Omental fat pad (tissue), 4 donors: ENCODE measurements at places on chromosomes 16 and 17. TPM values are rescaled to one million over a fixed set of nuclear protein-coding genes. Genes with fewer than 3 reads are reported as not detected.

SPNS2 gene
- 30.5 TPM for total RNA-seq

AHSP gene
- not detected for total RNA-seq

GRCh38 chr17:65677932-65678331 lies 116.5 kb upstream of the AXIN2 start:
- no peak for DNase-seq

SNX20 gene
- total RNA-seq = 6.9 TPM

SLC5A2 gene
- not detected for total RNA-seq

NPIPB8 gene
- not detected for total RNA-seq

DNA sequence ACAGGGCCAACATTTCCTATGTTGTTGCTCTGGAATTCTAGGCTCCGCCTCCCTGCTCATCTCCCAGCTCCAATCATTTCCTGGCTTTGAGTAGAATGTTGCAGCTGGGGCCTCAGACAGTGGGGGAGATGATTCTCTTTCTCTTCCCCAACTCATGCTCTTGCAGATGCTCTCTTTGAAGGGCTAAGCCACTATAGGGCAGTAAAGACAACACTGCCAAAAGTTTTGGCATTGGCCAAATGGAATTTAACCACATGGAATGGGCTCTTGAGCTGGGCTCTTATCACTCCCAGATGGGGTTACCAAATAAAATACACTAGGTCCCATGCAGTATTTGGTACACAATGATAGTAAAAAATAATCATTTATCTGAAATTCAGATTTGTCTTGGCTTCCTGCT lies 19.6 kb upstream of the EFCAB13 start:
- DNase-seq = no peak

- no peak for DNase-seq
Observed at GRCh38 chr17:51165680-51166197, 472 bp upstream of the NME2 start.

- no peak for DNase-seq
Observed at GRCh38 chr16:58393138-58393504, 850 bp downstream of the GINS3 start.

DNA sequence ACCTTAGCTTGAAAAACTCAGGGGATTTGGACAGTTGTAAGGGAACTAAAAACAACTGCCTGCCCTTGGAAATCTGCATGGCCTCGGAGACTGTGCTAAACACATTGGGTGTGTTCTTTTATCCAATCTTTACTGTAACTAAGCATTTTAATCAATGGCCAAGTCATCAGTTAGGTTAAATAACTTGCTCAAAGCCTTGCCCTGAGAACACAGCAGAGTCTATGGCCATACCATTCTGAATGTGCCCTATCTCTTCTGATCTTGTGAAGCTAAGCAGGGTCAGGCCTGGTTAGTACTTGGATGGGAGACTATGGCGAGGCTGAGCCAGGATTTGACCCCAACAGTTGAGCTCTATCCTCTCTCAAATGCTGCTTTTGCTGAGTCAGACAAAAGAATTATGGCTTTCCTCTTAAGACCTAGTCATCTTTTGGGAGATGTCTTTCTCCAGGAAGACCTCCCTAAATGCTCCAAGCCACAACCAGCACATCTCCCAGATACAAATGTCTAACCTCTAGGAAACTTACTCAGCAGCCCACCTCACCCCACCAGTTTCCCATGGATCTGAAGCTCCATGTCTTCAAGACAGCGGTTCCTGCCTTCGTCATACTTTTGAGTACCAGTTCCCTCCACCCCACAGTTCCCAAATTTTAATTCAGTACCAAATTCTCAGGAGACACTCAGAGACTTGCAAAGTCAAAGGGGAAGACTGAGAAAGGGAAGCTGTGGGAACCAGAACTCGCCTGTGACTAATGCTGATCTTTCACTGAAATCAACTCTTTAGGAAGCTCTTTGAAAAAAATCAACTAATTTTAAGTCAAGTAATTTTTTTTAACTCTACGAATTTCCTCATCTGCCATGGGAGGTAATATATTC lies 336.1 kb downstream of the MAF start:
- DNase-seq = no peak

TBC1D3C gene
- total RNA-seq = not detected

DNA sequence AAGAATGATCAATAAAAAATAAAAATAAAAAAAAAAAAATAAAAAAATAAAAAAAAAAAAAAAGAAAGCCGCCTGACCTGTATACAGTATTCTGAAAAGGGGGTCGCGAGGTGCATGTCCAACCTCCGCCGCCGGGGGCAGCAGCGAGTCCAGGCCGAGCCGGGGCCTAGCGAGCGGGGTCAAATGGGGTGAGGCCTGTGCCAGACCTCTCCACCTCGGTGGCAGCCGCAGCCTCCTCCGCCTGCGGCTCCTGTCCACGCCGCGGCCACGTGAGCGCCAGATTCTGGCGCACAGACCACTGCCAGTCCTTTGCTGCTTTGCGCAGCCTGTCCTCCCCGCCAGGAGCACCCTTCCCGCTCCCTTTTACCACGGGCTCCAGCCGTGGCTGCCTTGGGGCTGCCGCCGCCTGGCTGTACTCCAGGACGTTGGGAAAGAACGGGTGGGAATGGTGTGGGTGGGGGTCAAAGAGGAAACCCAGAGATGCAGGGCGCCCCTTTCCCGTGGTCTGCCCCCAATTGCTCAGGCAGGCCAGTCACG lies 2.4 kb upstream of the BCKDK start:
- peak; percentile 92 for DNase-seq

- DNase-seq = no peak
Observed at GRCh38 chr17:67215991-67216421, 29.0 kb downstream of the HELZ start.

EPOP gene
- total RNA-seq = 2.4 TPM

DNA sequence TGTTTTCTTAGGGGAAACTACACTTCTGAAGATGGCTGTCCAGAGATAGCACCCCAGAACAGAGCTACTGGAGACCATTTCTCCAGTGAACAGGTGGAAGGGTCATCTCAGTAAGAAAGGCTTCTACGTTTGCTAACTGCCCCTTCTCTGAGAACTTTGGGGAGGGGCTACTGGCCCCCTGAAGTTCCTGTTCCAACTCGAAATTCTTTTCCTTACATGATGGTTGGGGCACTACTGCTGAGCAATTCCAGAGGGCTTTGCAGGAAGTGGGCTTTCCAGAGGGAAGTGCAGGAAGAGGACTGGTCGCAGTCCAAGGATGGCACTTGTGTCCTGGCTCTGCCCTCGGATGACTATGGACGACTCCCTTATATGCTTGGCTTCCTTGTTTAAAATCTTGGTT lies 31.2 kb downstream of the TOM1L2 start:
- no peak for DNase-seq

GRCh38 chr17:83083368-83084201 lies 4.2 kb downstream of the METRNL start:
- DNase-seq = no peak

GRCh38 chr16:89704281-89704680 lies 2.8 kb upstream of the SPATA2L start:
- no peak for DNase-seq

GRCh38 chr17:7355053-7355452 lies at the start of gene TMEM95:
Gene TMEM95, plus strand, starts transcription at chr17:7355156. Its CDS starts 49 bp downstream, at chr17:7355205.
- DNase-seq = no peak

- DNase-seq = no peak
Observed at GRCh38 chr16:56807011-56807675, 57.9 kb upstream of the SLC12A3 start.

GRCh38 chr17:4560837-4561256 lies 470 bp upstream of the GGT6 start:
- DNase-seq = no peak

- DNase-seq = no peak
Observed at GRCh38 chr17:79915850-79916430, 76.7 kb upstream of the CBX4 start.

KRT14 gene
- total RNA-seq = not detected

DNA sequence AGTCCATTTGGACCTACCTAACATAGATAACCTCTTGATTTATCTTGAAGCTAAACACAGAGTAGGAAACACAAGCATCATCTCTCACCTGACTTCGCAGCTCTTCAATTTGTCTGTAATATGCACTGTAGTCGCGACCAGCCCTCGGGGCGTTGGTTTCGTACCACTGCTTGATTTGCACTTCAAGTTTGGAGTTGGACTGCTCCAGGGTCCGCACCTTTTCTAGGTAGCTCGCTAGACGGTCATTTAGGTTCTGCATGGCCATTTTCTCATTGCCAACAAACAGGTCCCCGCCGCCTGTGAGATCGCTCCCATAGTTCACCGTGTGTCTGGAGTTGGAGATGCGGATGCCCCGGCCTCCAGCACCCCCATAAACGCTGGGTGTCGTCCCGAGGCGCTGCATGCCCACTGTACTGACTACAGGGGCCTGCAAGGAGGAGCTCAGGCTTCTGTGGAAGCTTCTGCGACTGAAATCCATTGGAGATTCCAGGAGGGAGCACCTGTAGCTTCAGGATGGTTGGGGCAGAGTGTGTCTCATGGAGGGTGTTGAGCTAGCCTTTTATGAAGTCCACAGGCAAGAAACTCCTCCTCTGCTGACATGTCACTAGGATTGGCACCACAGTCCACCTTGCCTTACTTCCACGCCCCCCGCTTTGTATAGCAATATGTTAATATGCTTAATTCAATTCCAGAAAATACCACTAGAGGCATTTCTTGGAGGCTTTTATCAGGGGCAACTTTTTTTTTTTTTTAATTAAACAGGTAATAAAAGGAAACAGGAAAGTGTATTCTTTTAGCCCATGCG lies at the start of gene KRT20:
TSS of gene KRT20 (minus strand) at position 535 of the 805 bp plus-strand sequence. CDS start at position 478, 57 bp downstream.
- no peak for DNase-seq

GRCh38 chr16:3295783-3296182 lies 9.4 kb downstream of the TIGD7 start:
- no peak for DNase-seq

UTS2R gene
- total RNA-seq = not detected

ZFHX3 gene
- 11.8 TPM for total RNA-seq

DBNDD1 gene
- 5.0 TPM for total RNA-seq

- DNase-seq = no peak
Observed at GRCh38 chr16:59719121-59719520, 985.0 kb upstream of the GOT2 start.

GRCh38 chr16:28014851-28015250 lies 48.7 kb downstream of the GSG1L start:
- no peak for DNase-seq

LLGL1 gene
- total RNA-seq = 10.2 TPM

GRCh38 chr17:29389982-29390850 lies at the start of gene TAOK1:
Gene TAOK1, plus strand, starts transcription at chr17:29390363. Its CDS starts 61,186 bp downstream, at chr17:29451549.
- peak; percentile 99 for DNase-seq

SMIM22 gene
- not detected for total RNA-seq

DNA sequence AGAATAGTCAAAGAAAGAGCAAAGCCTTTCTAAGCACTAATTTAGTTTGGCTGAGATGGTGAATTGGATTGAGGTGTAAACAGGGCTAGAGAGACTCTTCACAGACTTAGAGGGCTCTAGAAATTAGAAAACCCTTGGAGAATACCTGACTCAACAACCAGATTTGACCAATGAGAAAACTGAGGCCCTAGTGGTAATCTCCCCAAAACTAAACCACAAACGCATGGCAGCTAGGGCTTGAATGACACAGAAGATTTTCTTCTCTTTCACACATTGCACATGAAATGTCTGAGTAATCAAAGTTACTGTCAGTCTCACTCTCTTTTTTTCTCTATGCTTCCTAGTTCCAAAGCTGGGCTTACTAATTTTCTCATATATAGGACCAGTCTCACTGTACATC lies 314.5 kb upstream of the KCNJ16 start:
- DNase-seq = no peak

TMEM94 gene
- total RNA-seq = 40.2 TPM

CD300H gene
- total RNA-seq = not detected

VASN gene
- 10.8 TPM for total RNA-seq

DNA sequence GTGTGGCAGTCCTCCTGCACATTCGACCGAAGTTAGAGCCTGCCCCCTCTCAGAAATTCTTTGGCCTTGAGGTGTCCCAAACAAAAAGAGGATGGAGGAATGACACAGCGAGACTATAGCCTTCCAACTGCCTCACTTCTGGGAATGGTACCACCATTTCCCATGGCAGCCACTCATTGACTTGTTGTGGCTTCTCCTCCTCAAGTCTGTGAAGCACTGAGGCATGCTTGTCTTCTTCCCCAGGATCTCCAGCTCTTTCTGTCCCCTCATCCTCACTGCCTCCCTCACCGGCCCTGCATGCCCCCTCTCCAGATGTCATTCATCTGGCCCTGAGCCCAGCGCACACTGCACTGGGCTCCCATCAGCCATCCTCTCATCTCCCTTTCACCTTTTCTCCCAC lies 43.7 kb upstream of the DNAH9 start:
- no peak for DNase-seq

RRAD gene
- total RNA-seq = 10.3 TPM

DNA sequence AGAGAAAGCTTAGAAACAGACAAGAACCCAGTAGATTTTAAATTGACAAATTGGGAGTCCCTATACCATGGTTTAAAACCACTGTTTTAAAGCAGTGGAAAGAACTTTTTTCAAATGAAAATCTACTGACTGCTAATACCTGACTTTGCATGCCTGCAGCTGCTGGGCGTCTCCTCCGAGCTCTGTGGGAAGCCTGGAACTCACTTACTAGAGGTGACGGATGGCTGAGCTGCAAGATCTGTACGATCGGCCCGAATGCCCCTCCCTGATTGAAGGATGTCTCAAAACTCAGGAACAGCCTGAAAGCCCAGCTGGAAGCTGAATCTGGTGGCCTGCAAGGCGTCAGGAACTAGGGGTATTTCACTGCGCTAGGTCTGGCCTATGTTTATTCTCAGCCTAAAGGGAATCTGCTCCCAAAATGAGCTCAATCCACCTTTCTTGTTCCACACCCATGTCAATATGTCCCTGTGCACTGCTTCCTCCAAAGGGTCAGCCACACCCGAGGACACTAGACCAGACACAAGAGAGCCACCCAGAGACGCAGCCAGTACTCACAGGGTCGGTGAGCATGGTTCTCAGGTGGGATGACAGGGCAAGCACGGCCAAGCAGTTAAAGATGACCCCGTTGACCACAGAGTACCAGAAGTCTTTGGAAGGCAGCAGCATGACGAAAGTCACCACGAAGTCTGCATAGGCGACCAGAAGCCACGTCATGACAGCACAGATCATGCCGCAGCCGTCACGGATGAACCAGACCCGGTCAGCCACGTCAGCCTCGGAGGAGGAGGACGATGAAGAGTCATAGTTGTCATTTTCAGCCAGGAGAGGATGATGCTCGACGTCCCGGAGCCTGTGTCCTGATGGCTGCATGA lies 21.4 kb downstream of the ZDHHC7 start:
- DNase-seq = no peak

GRCh38 chr17:48528936-48529682 lies 1.7 kb downstream of the HOXB1 start:
- DNase-seq = no peak

TP53TG3 gene
- not detected for total RNA-seq

- DNase-seq = no peak
Observed at GRCh38 chr17:31007695-31008373, 37.0 kb downstream of the RNF135 start.
